ENCODE measurements at places on chromosomes 5 and 9.

DNA sequence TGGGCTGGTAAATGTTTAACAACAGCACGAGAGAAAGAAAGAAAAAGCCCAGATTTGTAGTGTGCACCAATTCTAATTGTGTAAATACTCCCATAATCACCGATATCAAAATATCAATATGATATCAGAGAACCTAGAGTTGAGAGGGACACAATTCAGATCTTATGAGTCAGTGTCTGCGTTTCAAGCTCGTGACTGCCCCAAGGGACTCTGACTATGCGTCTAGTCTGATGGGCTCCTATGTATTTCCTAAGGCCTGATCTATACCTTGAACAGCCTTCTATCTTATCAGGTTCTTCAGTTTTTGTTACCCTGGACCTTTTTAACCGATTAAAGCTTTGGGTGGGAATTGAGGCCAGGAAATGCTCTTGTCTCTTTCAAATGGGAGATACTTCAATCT, 243.0 kb upstream of the SLC24A2 start:
- no peak for DNase-seq

DNA sequence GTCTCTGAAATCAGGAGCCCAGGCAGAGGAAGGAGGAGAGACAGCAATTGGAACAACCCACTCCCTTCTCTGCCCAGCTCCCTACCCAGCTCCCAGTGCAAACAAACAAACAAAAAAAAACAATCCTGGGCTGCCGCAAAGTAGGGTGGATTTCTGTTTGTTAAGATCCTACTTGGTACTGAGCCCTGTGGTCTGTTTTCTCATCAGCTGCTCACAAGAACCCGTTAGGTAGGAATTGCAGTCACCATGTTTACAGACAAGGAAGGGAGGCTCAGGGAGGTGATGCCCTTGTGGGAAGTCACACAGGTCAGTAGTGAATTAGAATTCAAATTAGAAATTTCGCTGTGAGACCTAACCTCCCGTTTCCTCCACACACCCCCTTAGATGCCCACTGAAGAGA, 128.8 kb upstream of the RAD23B start:
- no peak for DNase-seq

GRCh38 chr9:127970401-127971313, 10.1 kb downstream of the EEIG1 start:
- DNase-seq = no peak

DNA sequence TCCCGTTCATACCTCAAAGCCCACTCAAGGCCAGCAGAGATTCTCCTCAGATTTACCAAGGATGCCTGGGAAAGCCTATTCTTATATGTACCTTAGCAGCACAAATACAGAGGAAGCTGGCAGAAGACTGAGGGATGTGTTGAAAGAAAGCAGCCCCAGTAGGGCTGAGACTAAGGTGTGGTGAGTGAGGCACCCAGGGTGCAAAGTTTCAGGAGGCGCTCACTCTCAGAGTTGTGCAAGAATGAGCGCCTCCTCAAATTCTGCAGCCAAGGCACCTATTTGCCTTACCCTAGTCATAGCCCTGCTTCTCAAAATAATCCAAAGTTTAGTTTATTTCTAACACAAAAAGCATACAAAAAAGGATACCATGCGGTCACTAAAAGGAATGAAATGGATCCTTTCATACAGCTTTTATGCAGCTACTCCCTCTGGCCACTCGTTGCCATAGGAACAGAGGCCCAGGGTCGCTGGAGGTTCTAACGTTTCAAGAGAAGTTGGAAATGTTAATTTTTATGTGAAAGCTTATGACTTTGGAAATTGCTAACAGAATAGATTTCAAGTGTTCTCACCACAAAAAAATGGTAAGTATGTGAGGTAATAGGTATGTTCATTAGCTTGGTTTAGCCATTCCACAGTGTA, 79.7 kb upstream of the SMIM23 start:
- no peak for DNase-seq

DNA sequence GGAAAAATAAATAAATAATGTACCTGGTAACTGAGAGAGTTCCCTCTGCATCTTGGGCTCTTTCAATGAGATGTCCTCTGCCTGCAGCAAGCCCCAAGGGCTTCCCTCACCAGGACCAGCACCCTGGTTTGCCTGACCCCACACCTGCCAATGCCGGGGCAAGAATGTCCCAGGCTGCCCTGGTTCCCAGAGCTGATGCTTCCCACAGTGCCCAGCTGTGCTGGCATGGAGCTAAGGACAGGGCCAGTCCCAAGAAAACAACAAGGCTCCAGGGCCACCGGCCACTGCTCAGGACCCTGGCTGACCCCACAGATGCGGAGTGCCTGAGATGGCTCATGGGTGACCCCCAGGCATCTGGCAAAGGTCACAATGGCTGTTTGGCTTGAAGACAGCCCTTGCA, 123.5 kb downstream of the KCNIP1 start:
- DNase-seq = no peak

DNA sequence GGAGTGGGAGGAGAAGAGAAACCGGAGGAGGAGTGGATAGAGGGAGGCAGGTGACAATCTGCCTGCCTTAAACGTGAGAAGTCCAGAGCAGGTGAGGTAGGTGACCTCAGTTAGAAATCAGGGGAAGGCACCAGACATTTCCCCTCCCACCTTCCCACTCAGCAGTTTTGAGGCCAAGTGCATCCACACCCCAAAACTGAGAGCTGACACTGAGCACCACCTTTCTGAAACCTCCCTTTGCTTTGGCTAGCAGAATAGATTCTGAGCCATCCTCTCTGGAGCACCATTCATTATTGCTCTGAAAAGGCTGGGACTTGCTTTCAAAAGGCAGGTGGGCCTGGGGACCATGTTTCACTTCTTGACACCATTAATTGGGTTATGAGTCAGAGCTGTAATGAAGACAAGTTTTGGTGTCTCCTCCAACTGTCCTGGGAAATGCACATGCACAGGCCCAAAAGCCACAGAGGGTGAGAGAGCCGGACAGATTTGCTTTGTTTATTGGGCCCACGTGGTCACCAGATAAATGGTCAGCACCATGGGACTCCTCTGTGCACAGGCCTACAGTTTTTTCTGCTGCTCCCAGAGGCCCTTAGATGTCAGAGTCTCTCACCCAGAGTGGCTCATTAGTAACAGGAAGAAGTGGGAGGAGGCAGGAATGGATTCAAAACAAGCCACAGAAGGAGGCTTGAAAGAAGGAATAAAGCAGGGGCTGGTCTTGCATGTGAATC, 314.7 kb downstream of the TLE1 start:
- DNase-seq = no peak

GRCh38 chr9:97993000-97993399, 9.9 kb downstream of the ANP32B start:
- DNase-seq = no peak

GRCh38 chr5:132459983-132460838, 30.4 kb downstream of the IRF1 start:
- DNase-seq = no peak

GRCh38 chr9:74173284-74173683, 323.9 kb upstream of the RORB start:
- DNase-seq = no peak

GRCh38 chr5:82004511-82004910, 32.7 kb downstream of the ATG10 start:
- no peak for DNase-seq

GRCh38 chr9:126860077-126860756, at the start of gene ZBTB34:
TSS of gene ZBTB34 (plus strand) at chr9:126860639. CDS start at chr9:126879400, 18,761 bp downstream.
- no peak for DNase-seq

- no peak for DNase-seq
These were observed 53.0 kb upstream of the PDZD2 start for GRCh38 chr5:31585895-31586270.

DNA sequence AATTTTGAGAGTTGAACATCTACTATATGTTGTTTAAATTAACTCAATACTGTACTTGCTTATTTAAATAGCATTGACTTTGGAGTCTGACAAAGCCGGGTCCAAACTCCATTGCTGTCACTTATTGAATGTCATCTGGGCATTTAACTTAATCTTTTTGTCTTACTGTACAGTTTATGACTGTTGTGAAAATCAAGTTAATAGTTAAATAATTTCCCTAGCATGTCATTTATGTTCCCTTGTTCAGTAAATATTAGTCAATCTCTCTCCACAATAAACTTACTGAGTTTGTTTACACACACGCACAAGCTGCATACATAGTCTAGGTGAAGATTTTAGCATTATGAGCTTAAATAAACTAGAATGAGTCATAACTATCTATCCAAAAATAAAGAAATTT, 6.3 kb upstream of the UGCG start:
- no peak for DNase-seq

DNA sequence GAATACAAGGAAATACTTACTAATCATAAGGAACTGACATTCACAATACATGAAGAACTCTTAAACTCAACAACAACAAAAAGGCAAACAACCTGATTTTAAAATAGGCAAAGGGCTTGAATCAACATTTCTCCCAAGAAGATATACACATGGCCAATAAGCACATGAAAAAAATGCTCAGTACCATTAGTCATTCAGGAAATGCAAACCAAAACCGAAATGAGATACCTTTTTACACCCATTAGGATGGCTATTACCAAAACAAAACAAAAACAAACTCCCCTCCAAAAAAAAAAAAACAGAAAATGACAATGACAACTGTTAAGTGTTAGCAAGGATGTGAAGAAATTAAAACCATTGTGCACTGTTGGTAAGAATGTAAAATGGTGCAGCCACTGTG, 104.1 kb upstream of the ZNF462 start:
- no peak for DNase-seq

DNA sequence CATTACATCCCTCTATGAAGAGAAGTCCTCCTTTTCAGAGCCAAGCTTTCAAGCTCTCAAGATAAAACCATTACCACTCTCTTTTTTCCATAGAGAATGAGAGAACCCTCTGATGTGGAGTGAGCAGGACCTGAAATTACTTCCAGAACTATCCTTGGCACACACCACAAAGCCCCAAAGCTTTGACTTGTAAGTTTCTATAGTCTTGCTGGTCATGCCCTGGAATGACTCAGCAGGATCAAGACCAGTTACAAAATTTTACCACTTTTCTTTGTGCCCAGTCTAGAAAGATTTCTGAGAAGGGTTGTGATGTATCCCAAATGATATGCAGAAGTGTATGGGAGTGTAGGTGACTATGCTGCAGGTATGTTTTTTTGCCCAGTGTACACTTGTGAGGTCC, 760.6 kb downstream of the TLE1 start:
- no peak for DNase-seq
